ENCODE measurements at places on chromosomes 6 and 20.
A peak's percentile ranks its signal among the peaks of the same experiment; 100 is the strongest.

- DNase-seq = peak; percentile 46
These were observed 62.4 kb downstream of the AKAP7 start for GRCh38 chr6:131197716-131198115.

DNA sequence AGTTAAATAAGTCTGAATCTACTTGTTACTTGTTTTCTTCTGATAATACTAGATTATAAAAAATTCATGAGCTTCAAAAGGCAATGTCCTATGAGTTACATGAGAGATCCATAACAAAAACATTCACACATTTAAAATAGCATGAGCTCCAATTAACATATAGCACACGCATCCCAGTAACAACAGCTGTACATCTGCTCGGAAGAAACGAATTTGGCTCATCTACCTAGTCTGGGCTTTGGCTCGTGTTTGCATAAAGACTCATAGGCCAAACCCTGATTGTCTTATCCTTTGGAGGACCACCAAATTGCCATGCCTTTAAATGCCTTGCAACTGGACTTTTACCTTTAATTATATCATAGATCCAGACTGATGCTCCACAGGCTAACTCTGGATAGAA lies 259.7 kb upstream of the CHD6 start:
- no peak for DNase-seq

GRCh38 chr6:14309516-14309915 lies 191.9 kb downstream of the CD83 start:
- no peak for DNase-seq

DNA sequence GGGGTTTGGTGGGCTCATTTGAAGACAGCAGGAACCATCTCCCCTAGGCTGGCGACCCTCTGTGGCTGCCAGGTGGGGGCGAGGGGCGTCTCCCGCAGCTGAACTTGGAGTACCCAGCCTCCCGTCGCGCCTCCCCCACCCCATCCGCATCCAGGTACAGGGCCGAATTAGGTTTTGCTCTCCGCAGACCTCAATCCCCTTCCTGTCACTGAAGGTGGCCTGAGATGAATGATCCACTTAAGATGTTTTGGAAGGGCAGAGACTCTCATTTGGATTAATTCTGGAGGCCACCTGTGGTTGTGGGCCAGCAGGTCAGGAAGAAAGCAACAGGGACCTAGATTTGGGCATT lies 493 bp downstream of the CD83 start:
- DNase-seq = no peak

DNA sequence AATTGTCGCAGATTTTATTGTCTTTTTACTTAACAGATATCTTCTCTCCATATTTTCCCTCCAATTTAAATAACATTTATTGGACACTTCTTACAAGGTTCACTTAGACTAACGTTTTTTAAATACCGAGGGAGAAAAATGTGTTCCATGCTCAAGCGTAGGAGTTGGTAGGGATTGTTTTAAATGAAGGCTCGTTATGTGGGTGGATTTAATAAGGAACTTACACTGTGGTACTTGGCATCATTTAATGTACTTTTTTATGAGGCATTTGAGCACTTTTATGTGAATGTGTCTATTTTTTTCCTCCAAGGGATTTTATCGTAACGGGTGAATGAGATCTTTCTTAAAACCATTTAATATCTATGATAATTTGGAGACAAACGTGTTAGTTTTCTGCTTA lies 125.0 kb upstream of the MTHFD1L start:
- no peak for DNase-seq

- no peak for DNase-seq
These were observed 102.5 kb downstream of the PRL start for GRCh38 chr6:22194188-22194921.

- no peak for DNase-seq
These were observed 52.0 kb downstream of the MAP3K5 start for GRCh38 chr6:136740050-136740974.

DNA sequence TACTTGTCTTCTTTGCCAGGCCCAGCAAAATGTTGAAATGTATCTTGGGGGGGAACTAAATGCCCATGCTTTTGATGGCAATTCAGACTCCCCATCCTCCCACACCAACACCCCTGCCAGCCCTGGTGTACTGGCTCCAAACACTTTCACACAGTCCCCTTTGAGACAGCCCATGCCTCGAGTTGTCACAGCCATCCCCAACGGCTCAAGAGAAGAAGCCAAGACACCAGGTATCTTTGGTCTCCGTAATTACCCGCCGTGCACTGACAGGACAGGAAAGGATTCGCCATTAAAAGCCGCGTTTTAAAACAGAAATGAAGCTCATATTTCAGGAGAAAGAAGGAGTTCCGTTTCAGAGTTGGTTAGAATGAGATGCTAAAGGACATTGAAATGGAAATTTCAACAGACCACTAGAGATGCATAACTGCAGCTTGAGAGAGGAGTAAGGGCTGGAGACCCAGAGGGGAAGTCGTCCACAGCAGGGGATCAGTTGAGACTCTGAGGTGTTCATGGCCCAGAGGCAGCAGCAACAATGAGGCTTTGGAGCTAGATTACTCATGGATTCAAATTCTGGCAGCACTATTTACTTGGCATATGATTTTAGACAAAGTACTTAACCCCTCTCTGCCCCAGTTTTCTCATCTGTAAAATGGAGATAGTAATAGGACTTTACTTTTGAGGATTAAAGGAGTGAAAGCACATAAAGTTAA lies 63.5 kb upstream of the ADGRF1 start:
- DNase-seq = no peak

- no peak for DNase-seq
These were observed 114.5 kb downstream of the JAG1 start for GRCh38 chr20:10559266-10559665.

GRCh38 chr6:142945446-142946180 lies 637 bp upstream of the HIVEP2 start:
- DNase-seq = peak; percentile 80

DNA sequence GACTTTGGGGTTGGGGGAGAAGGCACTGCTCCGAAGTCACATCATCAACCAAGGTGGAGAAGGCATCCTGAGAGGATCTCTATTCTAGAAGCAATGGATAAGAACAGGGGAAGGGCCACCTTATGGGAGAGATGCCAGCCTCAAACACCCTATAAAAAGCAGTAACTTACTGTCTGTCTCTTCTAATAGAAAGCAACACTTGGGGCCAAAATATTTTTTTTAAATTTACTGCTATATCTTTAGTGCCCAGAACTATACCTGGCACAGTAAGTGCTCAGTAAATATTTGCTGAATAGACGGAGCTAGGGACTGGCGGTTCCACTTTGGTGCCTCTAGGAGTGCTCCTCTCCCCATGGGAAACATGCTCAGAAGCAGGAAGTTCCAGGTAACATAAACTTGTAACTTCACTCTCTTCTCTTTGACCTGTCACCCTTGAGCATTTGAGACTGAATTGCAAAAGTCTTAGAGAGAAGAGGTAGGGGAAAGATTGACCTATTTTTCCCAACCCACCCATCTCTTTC lies 807 bp upstream of the OTOR start:
- no peak for DNase-seq

DNA sequence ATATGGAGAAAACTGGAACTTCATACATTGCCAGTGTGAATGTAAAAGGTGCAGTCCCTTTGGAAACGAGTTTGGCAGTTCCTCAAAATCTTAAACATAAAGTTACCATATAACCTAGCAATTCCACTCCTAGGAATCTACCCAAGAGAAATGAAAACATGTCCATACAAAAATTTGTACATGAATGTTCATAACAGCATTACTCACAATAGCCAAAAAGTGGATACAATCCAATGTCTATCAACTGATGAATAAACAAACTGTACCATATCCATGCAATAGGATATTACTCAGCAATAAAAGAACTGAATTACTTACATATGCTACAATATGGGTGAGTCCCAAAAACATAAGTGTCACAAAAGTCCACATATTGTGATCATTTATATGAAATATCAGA lies 48.7 kb upstream of the ERVFRD-1 start:
- DNase-seq = no peak

DNA sequence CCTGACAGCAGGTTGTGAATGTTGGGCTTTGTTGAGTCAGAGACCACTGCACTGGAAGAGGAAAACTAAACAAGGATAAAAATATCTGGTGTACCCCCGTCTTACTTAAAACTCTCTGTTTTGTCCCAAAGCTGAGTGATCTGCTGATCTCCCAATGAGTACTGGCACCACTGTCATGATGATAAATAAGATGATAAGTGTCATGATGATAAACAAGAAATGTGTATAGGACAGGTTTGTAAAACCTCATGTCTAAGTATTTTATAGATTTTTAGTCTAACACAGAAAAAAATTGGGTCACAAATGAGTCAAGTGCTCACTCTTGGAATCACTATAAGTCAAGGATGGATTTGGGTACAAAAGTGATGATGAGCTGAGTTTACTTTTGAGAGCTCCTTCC lies 8.5 kb upstream of the SIM1 start:
- no peak for DNase-seq

DNA sequence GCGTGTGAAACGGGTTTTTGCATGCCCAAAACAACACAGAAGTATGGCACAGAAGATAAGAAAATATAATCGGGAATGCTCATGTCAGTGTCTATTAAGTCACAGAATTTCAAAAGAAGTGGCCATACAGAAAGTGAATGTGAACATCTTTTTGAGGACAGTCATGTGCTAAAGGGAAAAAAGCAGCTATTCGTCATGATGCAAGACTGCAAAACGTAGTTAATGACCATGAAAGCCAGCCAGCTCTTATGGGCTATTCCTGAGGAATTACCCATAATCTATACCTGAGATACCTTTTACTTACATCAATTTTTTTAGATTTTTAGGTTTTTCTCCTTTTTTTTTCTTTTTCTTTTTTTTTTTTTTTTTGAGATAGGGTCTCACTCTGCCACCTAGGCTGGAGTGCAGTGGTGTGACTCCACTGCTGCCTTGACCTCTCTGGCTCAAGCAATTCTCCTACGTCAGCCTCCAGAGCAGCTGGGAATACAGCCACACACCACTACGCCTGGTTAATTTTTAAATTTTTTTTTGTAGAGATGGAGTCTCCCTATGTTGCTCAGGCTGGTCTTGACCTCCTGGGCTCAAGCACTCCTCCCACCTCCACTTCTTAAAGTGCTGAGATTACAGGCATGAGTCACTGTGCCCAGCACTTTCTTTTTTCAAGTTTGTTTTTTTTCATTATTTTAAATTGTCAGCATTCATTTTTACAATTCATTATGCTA lies 18.1 kb upstream of the ZBP1 start:
- DNase-seq = no peak

- DNase-seq = no peak
These were observed 881.1 kb downstream of the EPHA7 start for GRCh38 chr6:92538275-92538674.

GRCh38 chr20:13745784-13746183 lies 38.9 kb downstream of the ESF1 start:
- no peak for DNase-seq

DNA sequence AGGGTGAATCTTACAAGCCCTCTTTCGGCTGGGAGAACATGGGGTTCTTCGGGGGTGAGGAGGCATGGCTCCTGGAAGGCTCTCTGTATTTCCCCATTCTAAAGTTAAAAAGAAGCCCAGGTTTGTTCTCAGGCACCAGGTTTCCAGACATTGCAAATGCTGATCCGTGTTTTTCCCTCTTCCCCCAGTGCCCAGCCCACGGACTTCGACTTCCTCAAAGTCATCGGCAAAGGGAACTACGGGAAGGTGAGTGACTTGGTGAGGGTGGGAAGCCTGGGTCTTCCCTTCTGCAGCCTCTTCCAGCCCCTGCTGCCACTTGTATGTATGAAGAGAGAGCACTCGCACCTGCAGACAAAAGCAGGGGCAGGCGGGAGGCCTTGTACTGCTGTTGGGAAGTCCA lies 8.7 kb downstream of the SGK2 start:
- DNase-seq = no peak

GRCh38 chr6:50661636-50662035 lies 51.7 kb upstream of the TFAP2D start:
- no peak for DNase-seq

DNA sequence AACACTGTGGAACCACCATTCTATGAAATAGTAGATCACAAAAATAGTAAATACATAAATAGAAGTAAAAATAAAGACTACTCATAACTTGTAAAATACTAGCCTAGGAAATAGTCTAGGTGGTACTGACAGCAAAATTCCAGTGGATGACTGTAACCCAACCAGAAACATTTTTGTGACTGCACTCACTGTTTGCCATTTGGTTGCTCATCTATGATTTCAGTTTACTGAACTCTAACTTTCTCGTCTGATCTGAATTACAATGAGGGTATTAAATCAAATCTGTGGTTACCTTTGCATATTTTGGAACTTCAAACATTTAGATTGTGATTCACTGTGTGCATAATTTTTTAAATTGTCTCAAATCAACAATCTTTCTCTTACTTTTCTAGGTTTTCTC lies 151.1 kb downstream of the KHDC1L start:
- DNase-seq = no peak

DNA sequence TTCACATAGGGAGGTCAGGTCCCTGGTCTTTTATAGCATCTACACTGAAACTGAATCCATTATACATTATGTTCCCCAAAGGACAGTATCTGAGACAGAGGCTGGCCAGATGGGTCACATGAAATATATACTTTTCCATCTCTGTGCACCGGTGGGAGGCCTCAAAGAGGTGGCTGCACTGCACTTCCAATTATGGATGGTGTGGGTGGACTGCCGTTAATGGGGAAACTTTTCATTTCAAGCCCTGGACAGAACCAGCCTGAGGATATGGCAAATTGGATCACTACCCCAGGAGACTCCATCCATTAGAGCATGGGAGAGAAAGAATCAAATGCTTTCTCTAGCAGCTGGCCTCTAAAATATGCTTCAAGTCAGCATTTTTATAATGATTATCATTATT lies 280.5 kb upstream of the OPRM1 start:
- no peak for DNase-seq

GRCh38 chr20:21548390-21549035 lies 34.6 kb upstream of the NKX2-2 start:
- DNase-seq = peak; percentile 78

DNA sequence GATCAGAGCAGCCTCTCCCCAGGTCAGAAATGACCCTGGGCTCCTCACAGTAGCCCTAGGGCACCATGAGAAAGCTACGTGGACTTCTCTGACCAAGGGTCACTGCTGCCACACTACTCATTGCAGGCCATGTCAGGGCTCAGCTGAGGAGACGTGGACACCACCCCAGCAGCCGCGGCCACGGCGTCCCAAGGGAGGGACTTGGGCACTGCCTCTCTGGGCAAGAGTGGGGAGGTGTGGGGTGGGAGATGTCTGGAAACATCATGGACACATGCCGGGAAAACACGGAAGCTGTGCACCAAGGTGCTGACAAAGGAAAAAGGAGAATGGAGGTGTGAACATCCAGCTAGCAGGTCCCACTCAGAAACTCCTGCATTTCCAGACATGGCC lies 9.0 kb downstream of the GMEB2 start:
- no peak for DNase-seq

- DNase-seq = no peak
These were observed 42.9 kb downstream of the PHACTR3 start for GRCh38 chr20:59647271-59647670.

- no peak for DNase-seq
These were observed 157.5 kb downstream of the SMOC2 start for GRCh38 chr6:168598251-168599117.

Data from CD4-positive, alpha-beta T cell treated with Interleukin-10 for 1 hour (primary cell).